ENCODE measurements at places on chromosomes 2 and 18. TPM values are rescaled to one million over a fixed set of nuclear protein-coding genes. Genes with fewer than 3 reads are reported as not detected.

M1AP gene
- not detected for total RNA-seq

TCF4 gene
- 0.11 TPM for total RNA-seq

MARCO gene
- total RNA-seq = not detected

HS1BP3 gene
- 9.0 TPM for total RNA-seq

GALM gene
- 96.9 TPM for total RNA-seq

GALNT13 gene
- total RNA-seq = not detected

BOLL gene
- not detected for total RNA-seq

PFN4 gene
- not detected for total RNA-seq

ST8SIA5 gene
- total RNA-seq = not detected

Data from activated CD8-positive, alpha-beta memory T cell treated with anti-CD3 and anti-CD28 coated beads for 36 hours (primary cell).